Bronchial epithelial cell (primary cell): ENCODE measurements at places on chromosomes 12 and 14. TPM values are rescaled to one million over a fixed set of nuclear protein-coding genes. Genes with fewer than 3 reads are reported as not detected.

- no peak for DNase-seq
These were observed 366.7 kb downstream of the DUSP6 start for GRCh38 chr12:88985631-88986030.

- peak; percentile 40 for DNase-seq
These were observed 218.0 kb downstream of the PPM1H start for GRCh38 chr12:62716866-62717525.

DNA sequence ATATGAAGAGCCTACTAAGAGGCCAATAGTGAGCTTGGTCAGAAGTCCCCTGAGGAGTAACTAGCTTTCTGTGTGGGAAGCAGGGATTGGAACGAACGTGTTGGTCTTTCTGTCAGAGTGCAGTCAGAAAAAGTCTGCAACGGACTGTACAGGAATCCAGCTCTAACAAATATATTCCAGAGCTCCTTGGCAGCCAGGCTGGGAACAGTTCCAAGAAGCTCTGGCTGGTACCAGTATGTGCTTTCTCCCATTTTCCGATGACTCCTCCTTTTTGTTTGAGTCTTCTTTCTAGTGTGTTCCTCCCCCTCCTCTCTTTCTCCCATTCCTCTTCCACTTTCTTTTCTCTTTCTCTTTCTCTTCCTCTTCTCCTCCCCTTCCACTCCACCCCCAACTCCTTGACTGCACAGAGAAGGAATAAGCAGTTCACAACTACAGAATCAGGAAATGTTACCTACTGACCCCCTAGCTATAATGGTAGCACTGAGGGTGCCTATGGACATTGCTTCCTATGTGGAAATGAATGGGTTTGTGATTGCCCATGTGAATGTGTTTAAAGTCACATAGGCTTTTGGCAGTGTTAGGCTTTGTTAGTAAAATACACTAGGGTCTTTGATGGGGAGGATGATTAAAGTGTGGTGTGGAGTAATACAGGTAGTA is 59.9 kb downstream of the TTLL5 start:
- no peak for DNase-seq

DNA sequence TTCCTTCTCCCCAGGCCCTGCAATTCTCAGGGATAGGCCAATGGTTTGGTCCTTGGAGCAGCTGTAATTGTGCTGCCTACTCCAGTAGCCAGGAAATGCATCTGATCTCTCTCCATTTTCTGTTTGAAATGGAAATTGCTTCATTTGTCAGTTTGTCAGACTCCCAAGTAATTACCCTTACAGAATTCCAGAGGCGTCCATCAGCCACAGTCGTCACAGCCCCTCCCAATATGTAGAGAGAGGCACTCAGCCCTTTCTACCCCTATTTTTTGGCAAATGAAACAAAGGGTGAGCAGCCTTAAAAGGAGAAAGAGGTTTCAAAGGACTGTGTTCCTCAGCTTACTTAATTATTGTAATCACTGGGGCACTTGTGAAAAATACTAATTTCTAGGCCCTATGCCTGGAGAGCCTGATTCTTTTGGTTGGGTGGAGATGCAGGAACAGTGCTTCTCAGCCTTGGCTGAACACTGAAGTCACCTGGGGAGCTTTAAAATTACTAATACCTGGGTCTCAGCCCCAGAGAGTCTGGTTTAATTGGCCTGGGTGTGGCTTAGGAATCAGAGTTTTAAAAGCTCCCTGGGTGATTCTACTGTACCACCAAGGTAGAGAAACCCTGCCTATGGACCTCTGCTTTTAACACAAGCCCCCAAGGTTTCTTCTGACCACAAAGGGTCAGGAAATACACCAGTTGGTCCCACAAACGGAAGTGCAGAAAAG is 190.0 kb downstream of the EMP1 start:
- DNase-seq = peak; percentile 59

The E2F7 gene
- total RNA-seq = 3.4 and 5.8 TPM in 2 replicates

- DNase-seq = peak; percentile 23
These were observed 121.0 kb upstream of the KRR1 start for GRCh38 chr12:75632442-75632841.

The ALG10B gene
- total RNA-seq = 1.6 and 2.4 TPM in 2 replicates

The IL23A gene
- total RNA-seq = 0.13 TPM in 1 of 2 replicates, not detected in the other

DNA sequence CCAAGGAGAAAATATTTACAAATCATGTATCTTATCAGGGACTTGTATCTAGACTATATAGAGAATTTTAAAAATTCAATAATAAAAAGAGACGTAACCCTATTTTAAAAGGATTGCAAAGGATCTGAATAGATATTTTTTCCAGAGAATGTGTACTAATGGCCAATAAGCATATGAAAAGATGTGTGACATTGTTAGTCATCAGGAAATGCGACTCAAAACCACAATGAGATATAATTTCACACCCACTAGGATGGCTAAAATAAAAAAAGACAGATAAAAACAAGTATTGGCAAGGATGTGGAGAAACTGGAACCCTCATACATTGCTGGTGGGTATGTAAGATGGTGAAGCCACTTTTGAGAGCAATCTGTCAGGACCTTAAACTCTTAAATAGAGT is 141.9 kb upstream of the BMP4 start:
- DNase-seq = peak; percentile 49

The RNASE4 gene
- 2.9 and 4.7 TPM in 2 replicates for total RNA-seq

The ESPL1 gene
- total RNA-seq = 0.26 and 1.4 TPM in 2 replicates

The CLEC2A gene
- total RNA-seq = not detected in 2 replicates

DNA sequence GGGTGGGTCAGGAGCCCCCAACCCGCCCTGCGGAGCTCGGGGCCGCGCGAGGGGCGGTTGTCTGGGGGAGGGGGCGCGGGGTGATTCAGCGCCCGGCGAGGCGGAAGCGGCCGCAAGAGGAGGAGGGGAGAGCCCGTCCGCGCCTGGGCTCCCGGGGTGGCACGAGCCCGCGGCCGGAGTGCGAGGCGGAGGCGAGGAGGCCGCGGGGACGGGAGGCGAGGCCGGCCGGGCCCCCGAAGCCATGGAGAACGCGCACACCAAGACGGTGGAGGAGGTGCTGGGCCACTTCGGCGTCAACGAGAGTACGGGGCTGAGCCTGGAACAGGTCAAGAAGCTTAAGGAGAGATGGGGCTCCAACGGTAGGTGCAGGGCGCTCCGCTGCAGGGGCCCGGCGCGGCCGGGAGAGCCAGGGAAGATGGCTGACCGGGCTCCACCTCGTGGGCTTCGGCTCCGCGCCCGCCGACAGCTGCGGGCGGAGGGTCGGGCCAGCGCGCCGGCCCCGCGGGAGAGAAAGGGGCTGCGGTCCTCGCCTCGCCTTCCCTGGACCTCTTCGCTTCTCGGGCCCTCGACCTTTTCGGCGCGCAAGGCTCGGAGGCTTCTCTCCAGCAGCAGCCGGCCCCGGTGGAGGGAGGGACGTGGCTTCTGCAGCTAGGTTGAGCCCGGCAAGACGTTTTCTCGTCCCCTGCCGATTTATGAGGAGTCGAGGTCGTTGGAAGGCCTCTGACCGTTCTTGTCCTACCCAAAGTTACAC is 677 bp downstream of the ATP2A2 start:
- DNase-seq = no peak

DNA sequence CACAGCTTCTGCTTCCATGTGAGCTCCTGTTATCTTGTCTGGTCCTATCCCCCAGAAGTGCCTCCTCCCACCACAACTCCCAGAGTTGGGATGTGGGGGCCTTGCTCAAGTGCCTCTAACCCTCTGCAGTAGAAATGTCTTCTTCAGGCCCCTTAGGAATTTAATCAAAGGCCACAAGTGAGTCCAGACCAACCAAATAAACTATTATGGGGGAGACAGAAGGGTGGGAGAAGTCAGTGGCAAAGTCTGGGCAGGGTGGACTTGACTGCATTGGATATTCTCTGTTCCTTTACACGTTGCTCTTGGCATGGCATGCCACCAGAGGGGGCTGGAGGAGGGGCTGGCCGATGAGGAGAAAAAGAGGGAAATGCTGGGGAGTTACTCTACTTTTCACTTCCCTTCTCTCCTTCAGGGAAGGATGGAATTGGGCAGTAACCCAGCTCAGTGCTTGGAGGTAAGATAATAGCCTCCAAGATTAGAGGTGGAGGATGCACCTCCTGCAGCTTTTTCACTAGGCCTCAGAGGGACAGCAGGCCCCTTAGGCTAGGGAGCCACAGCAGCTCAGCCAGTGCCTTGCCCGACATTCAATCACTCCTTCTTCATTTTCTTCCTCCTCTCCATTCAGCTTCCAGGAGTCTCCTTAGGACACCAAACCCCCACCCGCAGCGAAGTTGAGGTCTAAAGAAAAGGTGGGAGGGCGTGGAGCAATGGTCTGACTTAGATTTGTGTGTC is 1.2 kb upstream of the AP1G2 start:
- no peak for DNase-seq

The SYCP3 gene
- total RNA-seq = under 0.01 and 0.13 TPM in 2 replicates

GRCh38 chr14:100374270-100374669 is 51.1 kb downstream of the SLC25A47 start:
- no peak for DNase-seq

The PDZRN4 gene
- not detected in 2 replicates for total RNA-seq

The GIT2 gene
- total RNA-seq = 21.9 and 22.4 TPM in 2 replicates

The FOXA1 gene
- total RNA-seq = 4.9 and 5.3 TPM in 2 replicates

The AGAP2 gene
- under 0.01 TPM in 2 replicates for total RNA-seq

- no peak for DNase-seq
These were observed 12.9 kb downstream of the TBX3 start for GRCh38 chr12:114671066-114671442.

DNA sequence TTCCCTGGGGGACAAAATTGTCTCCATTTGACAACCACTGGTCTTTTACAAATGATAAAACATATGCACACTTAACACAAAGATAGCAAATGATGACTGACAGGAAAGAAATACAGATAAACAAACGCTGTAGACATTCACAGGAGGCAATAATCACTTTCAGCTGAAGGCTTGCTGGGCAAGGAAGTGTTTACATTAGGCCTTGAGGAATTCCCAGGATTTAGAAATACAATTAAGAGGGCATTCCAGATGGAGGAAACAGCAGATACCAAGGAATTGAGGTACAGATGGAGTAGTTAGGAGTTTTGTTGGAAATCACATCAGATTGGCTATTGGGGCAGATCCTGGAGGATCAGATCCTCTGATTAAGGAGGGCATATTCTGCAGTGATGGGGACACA is 93.9 kb downstream of the DYRK2 start:
- no peak for DNase-seq

DNA sequence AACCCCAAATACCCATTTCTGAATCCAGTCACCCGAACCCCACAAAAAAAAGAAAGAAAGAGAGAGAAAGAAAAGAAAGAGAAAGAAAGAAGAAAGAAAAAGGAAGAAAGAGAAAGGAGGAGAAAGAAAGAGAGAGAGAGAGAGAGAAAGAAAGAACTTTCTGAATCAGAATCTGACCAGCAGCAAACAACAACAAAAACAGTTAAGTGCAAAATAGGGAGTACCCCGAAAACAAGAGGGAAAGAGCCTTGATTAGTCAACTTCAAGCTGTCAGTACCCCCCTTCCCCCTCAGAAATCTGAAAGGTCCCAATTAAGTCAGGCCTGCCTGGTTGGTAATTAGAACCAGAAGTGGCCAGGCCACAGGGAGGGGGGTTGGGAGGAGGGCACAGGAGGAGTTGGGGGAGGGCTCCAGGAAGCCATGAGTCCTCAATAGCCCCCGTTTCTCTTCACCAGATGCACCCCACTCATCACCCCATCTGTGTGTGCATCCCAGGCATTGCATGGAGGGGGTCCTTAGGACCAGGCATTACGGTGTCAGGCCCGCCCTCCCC is 9.8 kb downstream of the RARG start:
- DNase-seq = no peak

- peak; percentile 44 for DNase-seq
These were observed 493.9 kb downstream of the EGLN3 start for GRCh38 chr14:33457021-33457420.

DNA sequence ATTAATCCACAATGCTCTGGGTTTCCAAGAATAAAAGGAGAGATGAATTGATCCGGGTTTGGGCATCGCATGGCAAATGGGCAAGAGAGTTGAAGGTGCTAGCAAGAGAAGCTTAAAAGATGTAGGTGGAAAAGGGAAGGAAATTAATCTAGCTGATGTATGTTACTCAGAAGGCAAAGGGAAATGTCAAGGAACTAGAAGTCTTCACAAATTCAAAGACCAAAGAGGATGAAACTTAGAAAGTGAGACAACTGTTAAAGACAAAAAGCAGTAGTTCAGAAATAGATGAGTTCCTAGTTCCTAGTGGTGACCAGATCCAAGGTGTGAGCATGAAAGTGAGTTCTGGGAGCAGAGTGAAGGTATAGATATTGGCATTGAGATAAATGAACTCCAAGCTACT is 228.3 kb downstream of the SEC23A start:
- no peak for DNase-seq

The SERPINA1 gene
- total RNA-seq = 0.26 and 0.51 TPM in 2 replicates

The ANKLE2 gene
- 71.6 and 82.7 TPM in 2 replicates for total RNA-seq

The SCNN1A gene
- 54.5 and 57.7 TPM in 2 replicates for total RNA-seq

The PMCH gene
- not detected in 2 replicates for total RNA-seq

The KCTD10 gene
- 20.8 and 22.9 TPM in 2 replicates for total RNA-seq

DNA sequence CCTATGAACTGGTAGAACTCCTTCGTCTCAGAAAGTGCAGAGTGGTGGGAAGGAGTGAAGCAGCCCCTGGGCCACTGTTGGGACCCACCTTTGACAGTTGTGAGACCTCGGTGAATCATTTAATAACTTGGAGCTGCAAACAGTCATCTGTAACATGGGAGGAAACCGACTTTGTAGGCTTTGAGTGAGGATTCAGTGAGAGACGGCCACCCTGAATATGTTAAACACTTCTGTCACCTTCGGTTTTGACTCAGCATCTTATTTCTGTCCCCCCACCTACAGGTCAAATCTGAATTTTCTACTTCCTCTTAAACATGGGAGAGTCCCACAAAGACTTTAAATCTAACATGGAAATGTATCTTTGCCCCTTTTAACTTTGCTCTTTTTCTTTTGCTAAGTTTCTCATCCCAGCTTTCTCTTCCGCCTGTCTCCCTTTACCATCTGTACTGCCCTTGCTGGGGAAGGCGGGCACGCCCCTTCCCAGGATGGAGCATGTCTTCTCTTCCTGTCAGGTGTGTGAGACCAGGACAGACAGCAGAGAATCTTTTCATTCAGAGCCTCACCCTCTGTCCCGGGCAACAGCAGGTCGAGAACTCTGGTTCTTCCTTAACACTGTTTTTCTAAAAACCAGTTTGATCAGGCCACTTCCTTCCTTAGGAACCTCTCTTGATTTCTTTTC is 37.1 kb downstream of the ZC3H14 start:
- DNase-seq = no peak

- peak; percentile 86 for DNase-seq
These were observed at the start of gene IRF9 for GRCh38 chr14:24160850-24161804. Gene IRF9, plus strand, starts transcription at chr14:24161265. Its CDS starts 880 bp downstream, at chr14:24162145.

GRCh38 chr12:123063535-123063934 is 83.1 kb downstream of the ARL6IP4 start:
- DNase-seq = no peak

DNA sequence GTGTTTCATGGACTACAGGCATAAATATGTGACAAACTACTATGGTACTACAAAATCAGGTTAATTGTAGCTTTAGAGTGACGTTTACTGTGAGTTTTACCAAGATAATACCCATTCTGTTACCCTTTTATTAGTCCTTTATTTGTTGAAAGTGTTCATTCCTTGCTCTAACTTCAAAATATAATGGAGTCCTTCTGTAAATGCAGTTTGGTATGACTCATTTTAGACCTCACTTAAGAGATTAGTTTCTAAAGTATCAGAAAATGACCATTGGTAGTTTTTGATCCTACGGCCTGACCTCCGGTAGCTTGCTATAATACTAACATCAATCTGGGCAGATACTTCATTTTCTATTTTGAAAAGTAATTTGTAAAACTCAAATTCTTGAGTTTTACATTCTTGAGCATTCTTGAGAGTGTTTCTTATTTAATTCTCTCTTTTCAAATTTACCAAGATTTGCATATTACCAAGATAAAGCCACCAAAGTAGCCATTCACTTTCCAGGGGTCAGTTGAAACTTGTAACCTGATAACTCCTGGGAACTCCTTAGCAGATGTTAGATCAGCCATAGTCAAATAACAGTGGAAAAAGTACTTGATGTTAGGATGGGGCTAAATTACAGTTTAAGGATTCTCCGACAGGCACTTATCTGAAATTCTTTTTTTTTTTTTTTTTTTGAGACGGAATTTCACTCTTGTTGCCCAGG is 4.2 kb downstream of the HSPA2 start:
- DNase-seq = no peak

The KRT79 gene
- under 0.01 and 0.26 TPM in 2 replicates for total RNA-seq
